Cardiac fibroblast (primary cell): ENCODE measurements at places on chromosomes 12 and 14.

GRCh38 chr12:58148405-58148804 is 207.0 kb downstream of the ATP23 start:
- peak; percentile 57 for DNase-seq

GRCh38 chr12:29200586-29200985 is 51.5 kb downstream of the FAR2 start:
- DNase-seq: no peak

- no peak for DNase-seq
Measured at GRCh38 chr12:127500512-127501035, 766.4 kb upstream of the TMEM132C start.

GRCh38 chr14:81472096-81472800 is 61.4 kb downstream of the SEL1L start:
- no peak for DNase-seq

- DNase-seq: no peak
Measured at GRCh38 chr14:24875991-24876878, 173.7 kb downstream of the STXBP6 start.

DNA sequence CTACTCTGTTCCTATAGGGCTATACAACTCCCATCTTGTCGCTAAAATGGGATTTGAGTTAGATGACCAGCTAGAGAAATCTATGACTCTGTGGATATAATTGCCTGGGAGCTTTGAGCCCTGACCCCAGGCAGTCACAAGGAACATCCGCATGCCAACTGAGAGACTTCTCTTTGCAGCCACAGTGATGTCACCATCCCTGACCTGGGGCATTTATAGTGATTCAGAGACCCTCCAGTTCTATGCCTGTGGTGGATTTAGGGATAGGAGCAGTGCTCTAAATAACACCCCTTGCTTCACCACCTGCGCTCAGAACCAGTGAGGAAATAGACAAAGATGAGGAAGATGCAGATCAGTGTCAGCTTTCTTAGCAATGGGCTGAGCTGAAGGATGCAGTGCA is 86.2 kb downstream of the RIN3 start:
- no peak for DNase-seq

DNA sequence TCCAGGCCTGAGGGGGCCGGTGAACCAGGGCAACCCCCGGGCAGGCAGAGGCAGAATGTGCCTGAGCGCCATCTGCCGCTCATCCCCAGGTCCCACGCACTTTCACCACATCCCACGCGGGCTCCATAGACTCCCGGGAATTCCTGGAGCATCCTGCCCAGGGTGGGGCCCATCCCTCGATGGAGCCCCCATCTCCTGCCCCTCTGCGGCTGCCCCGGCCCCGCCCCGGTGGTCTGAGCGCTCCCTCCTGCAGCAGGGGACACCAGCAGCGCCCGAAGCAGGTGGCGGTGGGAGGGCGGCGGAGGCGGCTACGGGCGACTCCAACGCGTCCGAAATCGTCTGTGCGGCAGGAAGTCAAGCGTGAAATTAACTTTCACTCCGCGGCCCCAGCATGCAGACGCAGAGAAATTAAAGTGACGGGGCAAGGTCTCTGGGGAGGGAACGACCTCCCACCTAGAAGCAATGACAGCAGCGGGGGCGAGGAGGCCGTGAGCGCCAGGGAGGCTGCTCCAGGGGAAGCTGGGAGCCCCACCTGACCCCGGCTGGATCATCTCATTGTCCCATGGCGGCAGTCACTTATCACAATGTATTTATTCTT is 122.2 kb downstream of the NCOR2 start:
- no peak for DNase-seq

- DNase-seq: peak; percentile 79
Measured at GRCh38 chr12:13211859-13212664, 15.5 kb downstream of the EMP1 start.

GRCh38 chr12:89179983-89180382 is 172.3 kb downstream of the DUSP6 start:
- peak; percentile 97 for DNase-seq

- DNase-seq: no peak
Measured at GRCh38 chr12:83097643-83098342, 411.1 kb downstream of the TMTC2 start.

DNA sequence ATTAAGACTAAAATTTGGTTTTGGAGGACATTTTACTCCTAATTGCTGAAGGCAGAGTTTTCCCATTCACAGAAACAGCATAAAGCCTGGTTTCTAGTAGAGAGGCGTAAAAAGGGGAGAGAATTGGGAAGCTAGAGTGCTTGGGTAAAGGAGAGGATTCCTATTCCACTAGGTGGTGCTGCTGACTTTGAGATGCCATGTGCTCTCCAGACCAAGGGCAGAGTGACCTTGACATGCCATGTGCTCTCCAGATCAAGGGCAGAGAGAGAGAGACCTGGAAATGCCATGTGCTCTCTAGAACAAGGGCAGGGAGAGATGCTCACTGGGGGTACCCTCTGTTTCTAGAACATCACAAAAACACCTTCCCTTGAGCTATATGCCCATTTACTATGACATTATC is 176.2 kb upstream of the PDZRN4 start:
- peak; percentile 9 for DNase-seq

GRCh38 chr14:106058342-106058741 is 532.0 kb downstream of the TMEM121 start:
- no peak for DNase-seq

- no peak for DNase-seq
Measured at GRCh38 chr12:27602516-27602915, 78.5 kb downstream of the PPFIBP1 start.

- peak; percentile 72 for DNase-seq
Measured at GRCh38 chr12:94057262-94058151, 90.9 kb upstream of the PLXNC1 start.

- no peak for DNase-seq
Measured at GRCh38 chr12:132541996-132542395, 52.0 kb downstream of the FBRSL1 start.

- no peak for DNase-seq
Measured at GRCh38 chr14:31530136-31530535, 31.1 kb upstream of the NUBPL start.

GRCh38 chr14:39614297-39614923 is 182.2 kb upstream of the FBXO33 start:
- no peak for DNase-seq

GRCh38 chr12:77357655-77358054 is 292.3 kb upstream of the E2F7 start:
- no peak for DNase-seq

GRCh38 chr14:81137316-81137715 is 83.4 kb downstream of the GTF2A1 start:
- peak; percentile 61 for DNase-seq

DNA sequence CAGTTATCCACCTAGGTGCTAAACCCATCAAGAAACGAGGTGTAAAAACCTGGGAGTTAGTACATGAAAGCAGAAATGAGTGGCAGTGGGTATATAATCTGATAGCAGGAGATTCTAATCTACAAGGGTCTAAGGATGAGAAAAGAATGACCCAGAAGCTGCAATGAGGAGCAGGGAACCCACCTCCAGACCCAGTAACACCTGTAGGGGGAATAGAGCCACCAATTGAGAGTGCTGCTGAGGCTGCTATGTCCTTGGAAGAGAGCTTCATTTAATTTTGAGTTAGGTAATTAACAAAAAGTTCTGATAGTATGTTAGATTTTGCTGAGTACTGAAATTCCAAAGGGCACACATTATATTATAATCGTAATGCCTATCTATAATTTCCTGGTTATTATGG is 89.8 kb downstream of the KITLG start:
- no peak for DNase-seq

DNA sequence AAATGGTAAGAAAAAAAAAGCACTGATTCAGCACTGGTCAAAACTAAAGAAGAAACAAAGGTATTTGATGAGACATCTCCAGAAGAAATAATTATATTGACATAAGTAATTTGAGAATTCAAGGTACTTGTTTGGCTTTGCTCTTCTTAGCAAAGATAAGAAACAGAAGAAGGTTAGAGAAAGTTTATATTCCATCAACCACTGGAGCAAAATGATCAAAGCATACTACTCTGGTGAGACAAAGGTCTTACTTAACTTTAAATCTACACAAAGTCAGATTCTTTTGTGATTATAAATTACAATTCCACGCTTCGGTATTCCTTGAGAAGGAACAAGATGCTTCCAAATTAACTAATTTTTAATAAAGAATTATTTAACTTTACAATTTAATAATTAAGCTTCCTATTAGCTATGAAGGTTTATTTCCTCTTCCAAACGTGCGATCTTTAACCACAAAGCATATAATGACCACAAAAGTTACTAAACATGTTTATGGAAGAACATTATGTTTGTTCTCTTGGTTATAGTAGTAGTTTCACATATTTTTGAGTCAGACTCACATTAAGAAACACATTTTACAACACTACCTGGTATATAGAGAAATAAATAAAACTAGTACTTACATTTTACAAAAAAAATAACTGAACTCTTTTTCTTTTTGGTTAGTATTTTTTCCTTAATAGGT is 53.4 kb downstream of the METTL25 start:
- DNase-seq: peak; percentile 2

DNA sequence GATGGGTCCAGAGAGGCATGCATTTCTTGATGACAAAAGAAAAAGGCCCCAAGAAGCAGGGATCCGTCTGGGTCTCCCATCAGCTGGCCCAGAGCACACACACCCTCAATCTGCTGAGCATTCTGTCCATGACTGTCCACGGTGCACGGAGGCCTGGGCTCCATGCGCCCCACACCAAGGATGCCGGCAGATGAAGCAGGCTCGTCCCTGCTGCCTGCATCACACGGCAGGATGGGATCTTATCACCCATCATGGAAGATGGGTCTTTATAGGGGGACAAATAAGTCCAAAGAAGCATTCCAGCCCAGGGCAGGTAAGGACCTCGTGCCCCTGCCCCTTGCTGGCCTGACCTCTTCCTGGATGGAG is 59.7 kb downstream of the PRIMA1 start:
- no peak for DNase-seq

DNA sequence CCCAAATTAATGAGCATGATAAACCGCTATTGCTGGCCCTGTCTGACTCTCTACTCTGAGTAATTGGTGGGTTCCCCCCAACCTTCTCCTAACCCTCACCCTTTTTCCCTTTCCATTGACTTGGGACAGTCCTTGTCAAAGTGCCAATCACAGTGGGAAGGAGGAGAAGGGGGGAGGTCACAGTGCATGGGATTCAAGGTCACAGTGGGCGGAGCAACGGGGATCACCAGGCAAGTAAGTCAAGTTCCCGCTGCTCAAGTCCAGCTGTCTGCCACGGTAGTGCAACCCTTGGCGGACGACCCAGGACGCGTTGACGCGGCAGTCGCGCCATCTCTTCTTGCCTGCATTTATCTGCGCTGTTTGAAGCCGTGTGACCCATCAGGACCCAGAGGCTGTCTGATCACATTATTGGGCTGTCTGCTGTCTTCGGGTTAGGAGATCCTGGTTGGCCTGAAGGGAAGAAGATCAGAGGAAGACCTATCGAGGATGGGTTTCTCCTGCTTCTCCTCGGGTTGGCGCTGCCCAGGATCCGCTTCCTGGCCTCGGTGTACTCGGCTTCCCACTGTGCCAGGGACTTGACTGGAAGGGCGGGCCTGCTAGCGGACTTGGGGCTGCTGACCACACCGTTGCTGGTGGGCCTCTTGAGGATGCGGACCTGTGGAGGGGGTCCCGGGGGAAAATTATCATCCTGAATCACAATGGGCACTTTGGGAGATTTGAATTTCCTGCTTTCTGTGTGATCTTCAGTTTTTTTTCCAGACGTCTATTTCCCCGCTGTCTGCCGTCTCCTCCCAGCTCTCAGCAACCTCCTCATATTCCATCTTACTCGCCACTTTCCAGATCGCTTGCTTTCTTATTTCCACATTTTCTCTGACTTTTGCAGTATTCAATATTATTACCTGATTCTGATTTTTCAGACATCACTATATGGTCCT is 3.1 kb upstream of the MDM2 start:
- no peak for DNase-seq

DNA sequence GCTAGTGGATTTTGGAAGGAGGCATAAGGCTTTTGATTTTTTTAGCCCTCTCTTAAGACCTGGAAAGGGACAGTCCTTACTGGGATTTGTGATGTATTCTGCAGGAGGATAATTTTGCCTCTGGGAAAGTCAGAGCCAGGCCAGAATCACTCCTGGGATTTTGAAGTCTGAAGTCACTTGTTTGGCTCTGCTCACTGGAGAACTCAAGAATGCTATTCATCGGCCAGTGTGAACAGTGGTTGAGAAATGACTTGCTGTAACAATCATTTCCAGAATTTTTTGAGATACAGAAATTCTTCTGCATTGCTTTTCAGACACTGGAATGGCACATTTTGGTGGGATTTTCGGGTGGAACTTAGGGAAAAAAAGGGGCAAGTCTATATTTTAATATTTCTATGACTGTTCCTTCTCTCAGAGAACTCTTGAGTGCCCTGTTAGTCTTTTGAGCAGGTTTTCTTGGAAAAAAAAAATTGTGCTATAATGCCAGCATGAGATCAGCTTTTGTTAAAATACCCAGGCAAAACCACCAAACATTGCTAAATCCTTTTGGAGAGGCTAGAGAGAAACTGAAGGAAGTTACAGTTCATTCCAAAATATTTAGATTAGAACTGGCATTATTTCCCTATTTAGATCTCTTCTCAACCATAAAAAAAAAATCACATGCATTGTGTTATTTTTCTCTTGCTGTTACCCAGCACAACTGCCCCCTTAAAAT is 26.1 kb upstream of the BHLHE41 start:
- DNase-seq: peak; percentile 82

DNA sequence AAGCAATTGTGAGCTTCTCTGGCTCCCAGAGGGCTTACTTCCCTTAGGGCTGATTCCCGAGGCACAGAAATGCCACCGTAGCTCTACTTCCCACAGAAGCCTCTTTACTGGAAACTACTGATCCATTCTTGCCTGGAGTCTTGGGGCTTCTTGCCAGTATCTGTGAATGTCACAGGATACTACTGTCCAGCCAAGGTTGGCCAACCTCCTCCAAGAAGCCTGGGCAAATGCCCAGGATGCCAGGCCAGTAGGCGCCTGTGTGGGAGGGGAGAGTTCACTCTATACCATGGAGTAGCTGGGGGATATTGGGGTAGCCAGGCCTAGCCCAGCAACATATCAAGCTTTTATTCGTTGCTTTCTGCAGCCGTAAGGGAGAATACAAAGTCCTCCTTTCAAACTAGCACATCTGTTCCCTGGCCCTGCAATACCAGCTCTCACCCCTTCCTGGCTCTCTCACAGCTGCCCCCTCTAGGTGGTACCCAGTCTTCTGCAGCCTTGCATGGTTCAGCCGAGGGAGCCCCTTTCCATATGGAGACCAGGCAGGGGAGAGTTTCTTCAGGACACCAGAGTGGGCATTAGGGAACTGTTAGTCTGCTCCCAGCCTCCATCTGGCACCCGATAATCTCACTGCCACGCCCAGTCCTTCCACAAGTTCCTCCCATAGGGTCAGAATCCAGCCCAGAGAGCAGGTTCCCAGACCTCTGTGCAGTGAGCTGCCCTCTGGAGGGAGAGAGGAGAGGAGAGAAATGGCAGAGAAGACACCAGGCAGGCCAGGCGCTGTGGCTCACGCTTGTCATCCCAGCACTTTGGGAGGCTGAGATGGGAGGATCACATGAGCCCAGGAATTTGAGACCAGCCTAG is 24.3 kb upstream of the PLEK2 start:
- DNase-seq: no peak

DNA sequence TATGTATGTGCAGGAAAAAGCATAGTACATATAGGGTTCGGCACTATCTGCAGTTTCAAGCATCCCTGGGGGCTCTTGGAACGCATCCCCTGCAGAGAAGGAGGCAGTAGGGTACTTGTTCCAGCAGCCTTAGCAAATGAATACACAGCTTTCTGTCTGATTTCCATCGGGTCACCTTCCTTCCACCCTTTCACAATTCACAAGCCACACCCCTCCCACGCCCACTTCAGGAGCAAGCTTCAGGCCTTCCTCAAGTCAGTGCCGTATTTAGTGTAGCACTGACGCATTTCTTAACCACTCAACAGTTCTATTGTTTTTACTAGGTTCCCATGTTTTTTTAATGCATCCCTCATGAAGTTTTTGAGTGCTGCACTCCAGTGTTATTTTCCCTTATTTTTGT is 64.2 kb downstream of the CLMN start:
- peak; percentile 86 for DNase-seq
